ENCODE measurements at places on chromosomes 4 and X.

DNA sequence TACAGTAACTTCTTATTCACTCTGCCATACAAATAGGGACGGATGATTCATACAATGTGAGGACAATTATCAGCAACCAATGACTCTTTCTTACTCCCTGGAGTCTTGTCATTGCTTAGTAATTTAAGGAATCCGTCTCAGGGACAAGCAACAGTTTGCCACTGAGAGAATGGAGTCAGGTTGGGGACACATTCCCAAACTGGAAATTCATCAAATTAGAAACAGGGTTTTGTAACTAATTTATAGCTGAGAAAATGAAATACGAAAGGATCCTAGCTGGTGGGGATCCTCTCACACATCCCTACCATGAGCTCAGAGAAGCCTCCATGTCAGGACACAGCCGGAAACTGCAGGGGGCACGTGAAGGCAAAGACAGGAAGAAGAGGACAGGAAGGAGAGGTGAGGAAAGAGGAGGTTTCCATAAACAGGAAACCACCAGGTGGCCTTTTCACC, 50.4 kb upstream of the KDR start:
- DNase-seq, result peak; percentile 68

- no peak for DNase-seq
These were observed 202.7 kb upstream of the SPRY1 start for GRCh38 chr4:123193802-123194367.

- no peak for DNase-seq
These were observed 54.4 kb downstream of the NBDY start for GRCh38 chrX:56783450-56783831.

DNA sequence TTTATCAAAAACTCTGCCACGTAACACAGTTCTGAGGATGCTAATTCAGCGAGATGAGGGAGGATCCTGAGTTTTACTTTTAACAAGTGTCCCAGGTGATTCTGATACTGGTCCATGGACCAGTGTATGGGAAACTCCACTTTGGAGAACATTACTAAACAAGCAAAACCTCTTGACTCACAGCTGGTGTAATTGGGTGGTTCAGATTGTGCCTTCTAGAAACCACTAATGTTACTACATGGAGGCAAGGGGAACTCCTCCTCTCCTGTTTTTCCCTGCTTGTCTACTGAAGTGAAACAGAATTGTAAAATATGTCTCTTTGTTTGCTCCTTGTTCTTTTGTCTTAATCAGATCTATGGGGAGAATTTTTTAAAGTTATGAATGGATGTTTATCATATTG, 62.6 kb downstream of the FRAS1 start:
- DNase-seq, result peak; percentile 41

DNA sequence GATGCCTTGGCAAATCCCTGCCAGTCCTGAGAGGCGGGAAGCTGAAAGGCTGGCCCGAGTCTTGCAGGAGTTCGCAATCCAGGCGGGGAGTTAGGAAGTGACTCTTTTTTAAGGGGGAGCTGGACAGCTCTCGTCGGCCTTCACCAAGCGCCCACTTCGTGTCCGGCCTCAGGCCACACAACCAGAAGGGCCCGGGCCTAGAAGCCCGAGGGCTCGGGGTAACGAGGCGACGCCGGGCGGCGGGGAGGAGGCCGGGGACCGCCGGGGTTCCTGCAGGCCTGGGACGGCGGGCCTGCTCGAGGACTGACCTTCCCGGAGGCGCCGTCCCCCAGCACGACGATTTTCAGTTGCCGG, 395 bp downstream of the RAB28 start:
- DNase-seq, result peak; percentile 62

GRCh38 chr4:182969651-182970279, 52.6 kb upstream of the DCTD start:
- no peak for DNase-seq

DNA sequence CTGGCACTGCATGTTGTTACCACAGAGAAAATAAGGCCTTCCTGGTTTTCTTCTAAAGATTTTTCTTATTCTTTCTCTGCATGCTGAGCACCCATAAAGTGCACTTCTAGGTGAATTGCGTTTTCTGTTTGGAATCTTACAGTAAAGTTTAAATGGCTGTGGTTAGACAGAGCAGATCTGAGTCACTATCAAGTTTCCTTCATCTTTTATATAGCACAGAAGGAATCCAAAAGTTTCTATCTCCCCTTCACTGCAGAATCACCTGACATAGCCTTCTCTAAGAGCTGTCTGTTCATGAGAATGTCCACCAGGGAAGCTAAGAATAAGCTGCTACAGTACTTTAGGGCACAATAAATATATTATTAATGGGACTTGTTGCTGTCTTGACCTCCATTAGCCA, 455.5 kb upstream of the FAM241A start:
- peak; percentile 18 for DNase-seq

GRCh38 chr4:1300466-1301455, 11.1 kb downstream of the MAEA start:
- DNase-seq, result peak; percentile 52

DNA sequence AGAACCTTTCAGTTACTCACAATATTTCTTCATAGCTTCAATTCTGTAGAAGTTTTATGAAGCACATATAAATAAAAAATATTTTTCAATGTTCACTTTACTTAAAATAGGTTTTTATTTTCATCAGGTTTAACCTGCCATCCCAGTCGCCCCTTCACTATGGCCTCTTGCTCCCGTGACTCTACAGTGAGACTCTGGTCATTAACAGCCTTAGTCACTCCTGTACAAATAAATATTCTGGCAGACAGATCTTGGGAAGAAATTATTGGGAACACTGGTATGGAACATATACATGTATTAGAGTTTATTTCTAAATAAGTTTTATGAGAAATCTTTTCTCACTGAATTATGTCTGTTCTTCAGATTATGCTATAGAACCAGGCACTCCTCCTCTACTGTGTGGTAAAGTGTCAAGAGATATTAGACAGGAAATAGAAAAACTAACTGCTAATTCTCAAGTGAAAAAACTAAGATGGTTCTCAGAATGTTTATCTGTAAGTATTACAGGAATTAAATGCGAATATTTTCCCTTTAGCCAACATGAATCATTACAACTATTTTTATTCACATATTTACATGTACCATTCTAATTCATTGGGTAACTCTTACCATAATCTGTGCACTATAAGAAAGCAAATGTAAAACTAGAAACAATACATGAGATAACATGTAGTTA, 45.6 kb downstream of the SPATA4 start:
- DNase-seq, result no peak

- DNase-seq, result no peak
These were observed 496.1 kb upstream of the DIPK2B start for GRCh38 chrX:45696736-45697135.

DNA sequence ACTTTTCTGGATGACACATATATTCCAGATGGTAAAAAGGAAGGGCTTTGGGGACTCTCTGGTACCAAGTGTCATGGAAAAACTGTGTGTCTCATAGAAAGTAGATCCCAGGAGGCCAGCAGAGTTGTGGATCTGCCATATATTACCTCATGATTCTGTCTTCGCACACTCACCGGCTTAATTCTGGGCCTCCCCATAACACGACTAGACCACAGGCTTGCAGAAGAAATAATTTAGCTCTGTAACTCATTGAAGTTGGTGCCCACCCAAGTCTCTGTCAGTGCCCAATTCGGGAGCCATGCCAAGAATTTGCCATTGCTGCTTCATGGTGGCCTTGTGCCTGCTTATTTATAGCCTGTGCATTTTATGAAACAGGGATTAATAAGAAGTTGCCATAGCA, 104.5 kb downstream of the AR start:
- DNase-seq, result no peak

Measured in AG20443 (cell line).